ENCODE measurements at places on chromosomes 12 and 14.

DNA sequence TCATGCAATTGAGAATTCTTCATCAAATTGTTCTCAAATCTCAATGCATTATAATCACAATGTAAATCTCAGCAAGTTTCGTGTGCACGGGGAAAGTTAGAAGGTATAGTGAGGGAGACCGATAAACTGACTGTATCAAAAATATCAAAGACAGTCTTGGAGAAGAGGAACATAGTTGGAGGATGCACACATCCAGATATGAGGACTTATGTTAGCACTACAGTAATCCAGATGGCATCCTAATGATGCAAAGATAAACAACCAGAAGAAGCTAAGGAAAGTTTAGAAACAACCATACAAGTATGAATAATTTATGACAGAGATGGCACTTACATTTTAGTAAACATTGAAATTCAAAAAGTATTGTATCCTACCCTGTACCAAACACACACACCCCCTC, 760.1 kb downstream of the RPS29 start:
- no peak for DNase-seq

DNA sequence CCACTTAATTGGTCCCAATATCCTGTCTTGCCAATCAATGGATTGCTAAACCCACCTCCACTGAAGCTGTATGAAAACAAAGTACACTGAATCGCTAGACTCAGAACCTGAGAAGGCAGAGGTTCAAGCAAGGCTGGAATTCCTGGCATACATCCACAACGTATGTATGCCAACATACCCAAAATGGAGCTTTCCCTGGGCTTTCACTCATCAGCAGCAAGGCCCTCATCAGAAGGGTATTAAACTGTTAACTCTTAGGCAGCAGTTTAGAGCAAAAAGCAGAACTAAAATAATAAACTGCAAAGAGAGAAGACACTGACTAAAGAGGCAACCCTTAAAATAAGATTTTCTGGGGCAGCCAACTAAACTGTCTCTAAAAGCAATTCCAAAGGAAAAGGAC, 13.6 kb downstream of the MED13L start:
- no peak for DNase-seq

DNA sequence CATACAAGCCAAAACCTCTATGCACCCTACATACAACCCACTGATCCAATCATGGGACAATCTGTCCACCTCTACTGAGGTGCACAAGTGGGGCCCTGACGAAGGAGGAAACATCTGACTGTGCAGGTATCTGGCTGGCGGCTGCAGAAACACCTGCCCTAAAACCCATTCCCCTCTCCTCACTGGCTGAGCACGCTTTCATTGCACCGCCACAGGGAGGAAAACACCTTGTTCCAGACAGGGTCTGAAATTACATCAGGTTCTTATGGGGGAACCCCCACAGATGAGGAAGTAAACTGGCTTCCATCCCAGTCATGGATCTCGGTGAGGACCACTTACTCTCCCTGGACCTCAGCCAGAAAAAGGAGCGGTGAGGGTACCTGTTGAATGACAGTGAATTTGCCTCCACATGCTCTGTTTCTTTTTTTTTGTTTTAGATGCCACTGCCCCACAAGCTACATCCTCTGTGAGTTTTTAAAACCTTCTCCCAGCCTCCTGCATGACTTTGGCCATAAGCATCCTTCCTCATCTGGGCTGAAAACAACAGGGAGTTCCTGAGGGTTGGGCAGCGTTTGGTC, 23.8 kb upstream of the DGLUCY start:
- DNase-seq, result no peak

GRCh38 chr14:100012478-100013327, 52.5 kb upstream of the EVL start:
- DNase-seq, result no peak

GRCh38 chr14:51454351-51454750, 197.4 kb upstream of the FRMD6 start:
- DNase-seq, result no peak

DNA sequence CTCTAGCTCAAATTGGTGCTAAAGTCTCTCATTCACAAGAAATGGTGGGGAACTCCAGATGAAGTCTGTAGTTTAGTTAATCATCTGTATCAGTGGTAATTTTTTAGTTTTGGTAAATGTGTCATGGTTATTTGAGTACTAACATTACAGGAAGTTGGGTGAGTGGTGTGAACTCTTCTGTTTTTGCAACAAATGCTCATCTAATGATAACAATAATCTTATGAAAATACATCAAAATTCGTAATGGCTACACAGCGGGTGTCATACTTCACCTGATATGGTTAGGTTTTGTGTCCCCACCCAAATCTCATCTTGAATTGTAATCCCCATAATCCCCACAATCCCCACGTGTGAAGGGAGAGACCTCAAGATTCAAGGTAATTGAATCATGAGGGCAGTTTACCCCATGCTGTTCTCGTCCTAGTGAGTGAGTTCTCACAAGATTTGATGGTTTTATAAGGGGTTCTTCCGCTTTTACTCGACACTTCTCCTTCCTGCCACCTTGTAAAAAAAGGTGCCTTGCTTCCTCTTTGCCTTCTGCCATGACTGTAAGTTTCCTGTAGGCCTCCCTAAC, 209.3 kb upstream of the FOXN3 start:
- no peak for DNase-seq

DNA sequence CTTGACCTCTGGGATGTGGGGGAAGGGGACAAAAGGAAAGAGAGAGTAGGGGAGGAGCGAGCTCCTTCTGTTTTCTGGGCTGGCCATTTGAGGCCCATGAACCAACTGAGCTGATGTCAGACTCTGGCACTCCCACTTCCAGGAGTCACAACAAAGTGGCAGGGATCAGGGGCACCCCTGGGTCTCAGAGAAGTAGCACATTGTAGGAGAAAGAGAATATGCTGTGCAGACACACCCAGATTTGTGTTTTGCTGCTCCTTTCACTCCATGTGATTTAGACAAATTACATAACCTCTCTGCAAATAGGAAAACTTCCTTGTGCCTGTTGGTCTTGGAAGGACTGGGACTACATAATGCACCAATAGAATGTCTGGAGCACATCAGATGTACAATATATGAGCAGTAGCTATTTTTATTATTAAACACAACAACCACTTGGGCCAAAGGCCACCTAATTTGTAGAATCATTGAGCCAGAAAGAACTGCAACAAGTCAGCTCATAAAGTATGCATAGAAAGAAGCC, 265.5 kb downstream of the ZFP36L1 start:
- DNase-seq, result no peak

GRCh38 chr12:105293187-105293586, 37.3 kb upstream of the C12orf75 start:
- DNase-seq, result no peak

- no peak for DNase-seq
These were observed 1134.6 kb downstream of the BCL11B start for GRCh38 chr14:98137131-98138025.

DNA sequence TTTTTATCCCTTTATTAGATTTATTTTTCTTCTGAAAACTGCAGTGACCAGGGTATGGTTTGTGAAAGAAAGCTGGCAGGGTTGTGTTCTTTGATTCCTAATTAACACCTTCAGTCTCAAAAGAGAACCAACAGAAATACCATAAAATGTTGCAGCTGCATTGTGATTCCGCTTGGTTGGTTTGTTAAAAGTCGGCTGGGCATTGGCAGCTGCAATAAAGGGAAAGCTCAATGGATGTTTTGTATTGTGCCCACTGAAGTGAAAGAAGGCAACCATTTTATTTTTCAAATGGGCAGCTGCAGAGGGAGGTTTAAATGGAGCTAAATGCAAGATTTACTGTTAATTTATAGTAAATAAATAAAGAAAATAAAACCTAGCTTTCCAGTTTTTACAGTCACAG, 16.7 kb downstream of the LGR5 start:
- DNase-seq, result no peak

- DNase-seq, result no peak
These were observed 181.3 kb downstream of the ITPR2 start for GRCh38 chr12:26651566-26652188.

DNA sequence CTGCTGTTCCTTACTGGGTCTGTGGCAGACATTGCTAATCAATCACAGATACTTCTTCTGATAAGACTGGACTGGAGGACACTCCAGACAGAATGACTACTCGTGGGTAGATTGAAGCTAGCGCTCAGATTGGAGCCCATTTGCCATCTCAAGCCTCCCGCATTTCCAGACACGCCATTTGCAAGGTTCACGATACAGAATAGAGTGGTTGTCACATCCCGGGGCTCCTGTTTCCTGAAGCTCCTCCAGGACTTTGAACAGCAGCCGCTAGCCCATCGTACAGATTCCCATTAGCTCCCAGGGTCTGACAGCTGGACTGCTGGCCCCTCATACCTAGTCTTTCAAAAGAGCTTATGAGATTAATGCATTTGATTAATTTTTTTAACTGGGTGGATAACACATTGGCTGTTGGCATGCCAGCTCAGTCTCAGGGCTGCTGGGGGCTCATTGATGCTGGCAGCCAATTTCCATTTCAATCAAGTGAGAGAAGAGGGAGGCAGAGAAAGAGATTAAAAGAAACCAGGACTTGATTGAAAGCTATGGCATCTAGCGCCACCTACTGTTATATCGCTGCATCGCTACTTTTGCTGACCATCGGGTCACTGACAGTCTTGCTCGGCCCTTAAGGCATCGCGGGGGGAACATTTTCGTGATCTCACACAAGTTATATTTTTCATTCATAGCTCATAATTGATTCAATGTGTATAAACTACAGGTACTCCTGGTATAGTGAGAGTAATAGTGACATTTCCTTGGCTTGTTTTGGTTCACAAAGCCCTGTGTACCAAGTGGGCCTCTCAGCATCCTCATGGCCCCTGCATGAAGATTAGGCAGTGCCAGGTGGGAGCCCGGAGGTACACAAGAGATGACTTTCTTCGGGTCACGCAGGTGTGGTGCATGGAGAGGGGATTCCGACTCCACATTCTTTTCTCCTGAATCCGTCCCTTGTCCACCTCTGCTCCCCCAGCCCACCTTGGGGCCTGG, 78.6 kb downstream of the CCDC60 start:
- no peak for DNase-seq

DNA sequence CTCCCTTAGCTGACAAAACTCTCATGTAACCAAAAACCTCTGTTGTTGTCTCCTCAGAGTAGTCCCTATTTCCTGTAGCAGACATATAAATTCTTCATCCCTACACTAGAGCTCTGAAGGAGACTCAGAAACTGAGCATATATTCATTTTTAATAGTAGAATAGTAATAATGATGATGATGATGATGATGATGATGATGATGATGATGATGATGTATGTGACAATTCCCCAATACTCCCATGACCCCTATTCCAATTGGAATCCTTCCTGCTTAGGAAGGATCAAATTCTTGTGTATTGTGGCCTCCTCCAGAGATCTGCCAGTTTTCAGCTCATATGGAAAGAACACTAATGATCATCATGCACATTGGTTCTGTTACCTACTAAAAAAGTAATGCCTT, 26.7 kb downstream of the RASSF9 start:
- DNase-seq, result no peak

DNA sequence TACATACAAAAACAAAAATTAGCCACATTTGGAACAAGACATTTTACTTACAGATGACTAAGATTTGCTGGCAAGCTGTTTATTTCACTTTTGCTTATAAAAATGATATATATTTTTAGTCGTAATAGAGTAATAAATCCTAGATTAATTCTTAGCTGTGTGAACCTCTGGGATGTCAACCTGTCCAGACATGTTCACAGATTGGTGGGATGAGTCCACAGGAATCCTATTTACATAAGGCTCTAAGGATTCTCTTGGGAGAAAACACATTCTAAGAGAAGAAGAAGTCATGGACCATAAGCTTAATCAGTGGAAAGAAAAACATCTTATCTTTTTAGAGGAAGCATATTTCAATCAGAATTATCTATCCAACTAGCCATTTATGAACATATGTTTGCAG, 797.4 kb downstream of the C12orf50 start:
- no peak for DNase-seq

DNA sequence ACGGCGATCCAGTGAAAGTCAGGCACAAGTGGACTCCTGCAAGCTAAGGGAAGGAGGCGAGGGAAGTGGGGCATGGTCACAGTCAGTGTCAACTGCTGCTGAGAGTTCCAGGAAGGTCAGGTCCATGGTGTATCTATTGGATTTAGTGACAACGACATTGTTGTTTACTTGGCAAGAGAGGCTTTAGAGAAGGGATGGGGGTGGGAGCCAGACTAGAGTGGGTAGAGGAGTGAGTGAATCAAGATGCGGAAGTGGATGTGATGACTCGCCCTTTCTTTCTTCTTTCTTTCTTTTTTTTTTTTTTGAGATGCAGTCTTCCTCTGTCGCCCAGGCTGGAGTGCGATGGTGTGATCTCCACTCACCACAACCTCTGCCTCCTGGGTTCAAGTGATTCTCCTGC, 12.5 kb downstream of the P2RX7 start:
- DNase-seq, result no peak

DNA sequence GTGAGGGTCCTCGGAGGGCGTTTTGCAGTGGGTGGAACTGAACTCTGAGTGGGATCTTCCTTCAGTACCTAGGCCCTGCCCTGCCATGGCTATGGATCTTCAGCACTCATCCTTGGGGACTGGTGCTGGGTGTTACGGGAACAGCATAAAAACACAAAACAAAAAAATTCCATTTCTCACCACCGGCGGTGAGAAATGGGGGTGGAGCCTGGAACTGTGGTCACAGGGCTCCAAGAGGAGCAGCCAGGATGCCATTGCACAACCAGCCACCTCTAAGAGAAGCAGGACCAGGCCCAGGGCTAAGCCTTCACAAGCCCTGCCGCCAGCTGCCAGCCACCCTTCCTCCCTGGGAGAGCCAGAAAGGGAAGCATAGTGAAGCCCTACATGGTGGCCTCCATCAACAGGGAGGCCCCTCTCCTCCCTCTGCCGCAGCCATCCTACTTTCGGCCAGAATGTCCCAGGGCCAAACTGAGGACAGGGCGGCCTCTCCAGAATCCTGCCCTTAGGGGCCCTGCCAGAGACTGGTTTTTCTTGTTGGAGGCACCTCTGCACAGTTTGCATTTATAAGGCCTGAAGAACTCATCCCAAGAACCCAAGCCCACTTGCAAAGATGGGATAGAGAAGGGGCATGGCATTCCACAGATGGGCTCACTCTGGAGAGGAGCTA, 76.5 kb downstream of the VCPKMT start:
- DNase-seq, result no peak

GRCh38 chr12:25041006-25041741, 92.3 kb upstream of the BCAT1 start:
- DNase-seq, result no peak

GRCh38 chr14:34088914-34089313, 138.0 kb upstream of the EGLN3 start:
- no peak for DNase-seq

DNA sequence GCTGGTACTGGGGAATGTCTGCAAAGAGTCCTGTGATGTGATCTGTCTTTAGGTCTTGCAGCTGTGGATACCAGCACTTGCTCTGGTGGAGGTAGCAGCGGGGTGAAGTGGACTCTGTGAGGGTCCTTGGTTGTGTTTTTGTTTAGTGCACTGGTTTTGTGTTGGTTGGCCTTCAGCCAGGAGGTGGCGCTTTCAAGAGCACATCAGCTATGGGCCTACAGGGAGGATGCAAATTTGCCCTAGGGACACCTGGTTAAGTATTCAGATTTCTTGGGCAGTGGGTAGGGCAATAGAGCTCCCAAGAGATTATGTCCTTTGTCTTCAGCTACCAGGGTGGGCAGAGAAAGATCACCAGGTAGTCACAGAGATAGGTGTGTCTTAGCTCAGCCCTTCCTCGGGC, 63.8 kb downstream of the PTGER2 start:
- DNase-seq, result no peak

All from stimulated activated CD8-positive, alpha-beta memory T cell treated with anti-CD3 and anti-CD28 coated beads, Interleukin-12 subunit alpha, Interleukin-12 subunit beta, amount 100 ng/mL, for 4 hours (primary cell).